CD4-positive, alpha-beta T cell treated with Interleukin-2 at 100 ng/mL for 4 hours (primary cell): ENCODE measurements at places on chromosomes 4 and X.

- DNase-seq: no peak
These were observed 44.4 kb downstream of the POLR2B start for GRCh38 chr4:57023104-57023503.

- DNase-seq: no peak
These were observed 163.3 kb upstream of the SLC7A11 start for GRCh38 chr4:138405466-138405891.

DNA sequence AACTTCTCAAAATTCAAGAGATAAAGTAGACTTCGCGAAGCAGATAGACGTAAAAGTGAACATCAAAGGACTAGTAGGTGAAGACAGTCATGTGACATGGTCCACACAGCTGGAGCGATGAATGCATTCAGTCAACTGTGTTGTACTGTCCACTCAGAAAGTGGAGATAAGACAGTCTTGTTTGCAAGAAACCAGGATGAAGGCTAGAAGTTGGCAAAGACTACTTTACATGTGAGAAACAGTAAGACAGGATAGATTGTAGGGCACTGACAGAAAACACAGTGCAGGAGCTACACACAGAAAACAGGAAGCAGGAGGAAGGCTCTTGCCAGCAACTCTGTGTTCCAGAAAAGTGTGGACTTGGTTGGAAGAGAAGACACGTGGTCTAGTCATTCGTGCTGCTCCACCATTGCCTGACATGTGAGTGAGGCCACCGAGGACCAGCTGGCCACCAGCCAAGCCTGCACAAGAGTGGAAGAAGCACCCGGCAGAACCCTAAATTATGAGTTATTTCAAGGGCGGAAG, 78.9 kb downstream of the FAT1 start:
- DNase-seq: no peak

- no peak for DNase-seq
These were observed 29.2 kb downstream of the SULT1E1 start for GRCh38 chr4:69830560-69831269.

DNA sequence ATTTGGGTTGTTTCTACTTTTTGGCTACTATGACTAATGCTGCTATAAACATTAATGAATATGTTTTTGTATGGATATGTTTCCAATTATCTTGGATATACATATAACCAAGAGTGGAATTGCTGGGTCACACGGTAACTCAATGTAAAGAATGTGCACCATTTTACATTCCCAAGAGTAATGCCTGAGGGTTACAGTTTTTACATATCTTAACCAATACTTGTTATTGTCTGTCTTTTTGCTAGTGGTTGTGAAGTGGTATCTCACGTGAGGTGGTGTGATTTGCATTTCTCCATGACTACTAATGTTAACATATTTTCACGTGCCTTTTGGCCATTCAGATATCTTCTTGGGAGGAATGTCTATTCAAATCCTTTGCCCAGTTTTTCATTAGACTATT, 200.3 kb upstream of the MAB21L2 start:
- no peak for DNase-seq

DNA sequence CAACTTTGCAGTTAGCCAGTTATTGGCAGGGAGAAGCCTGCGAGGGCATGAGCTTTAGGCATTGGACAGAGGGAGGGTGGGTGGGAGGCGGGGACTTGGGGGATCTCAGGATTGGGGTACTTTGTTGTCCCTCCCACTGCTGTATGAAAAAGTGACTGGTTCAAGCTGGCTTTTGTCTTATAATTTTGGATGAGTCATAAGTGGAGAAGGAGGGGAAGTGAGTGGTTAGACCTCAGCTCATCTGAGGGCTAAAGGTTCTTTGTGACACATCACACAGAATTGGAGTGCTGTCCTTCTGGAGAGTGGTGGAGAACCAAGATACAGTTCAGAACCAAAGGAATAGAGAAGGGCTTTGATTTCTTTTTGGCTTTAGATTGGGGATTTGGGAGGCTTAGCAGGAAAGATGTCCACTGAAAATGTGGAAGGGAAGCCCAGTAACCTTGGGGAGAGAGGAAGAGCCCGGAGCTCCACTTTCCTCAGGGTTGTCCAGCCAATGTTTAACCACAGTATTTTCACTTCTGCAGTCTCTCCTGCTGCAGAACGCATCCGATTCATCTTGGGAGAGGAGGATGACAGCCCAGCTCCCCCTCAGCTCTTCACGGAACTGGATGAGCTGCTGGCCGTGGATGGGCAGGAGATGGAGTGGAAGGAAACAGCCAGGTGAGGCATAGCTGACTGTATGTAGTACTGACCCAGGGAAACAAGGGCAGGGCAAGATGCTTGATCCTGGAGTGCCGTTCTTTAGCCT, at the start of gene SLC4A4:
Gene SLC4A4, plus strand, starts transcription at position 175 of the 748 bp plus-strand sequence.
- DNase-seq: peak; percentile 19

DNA sequence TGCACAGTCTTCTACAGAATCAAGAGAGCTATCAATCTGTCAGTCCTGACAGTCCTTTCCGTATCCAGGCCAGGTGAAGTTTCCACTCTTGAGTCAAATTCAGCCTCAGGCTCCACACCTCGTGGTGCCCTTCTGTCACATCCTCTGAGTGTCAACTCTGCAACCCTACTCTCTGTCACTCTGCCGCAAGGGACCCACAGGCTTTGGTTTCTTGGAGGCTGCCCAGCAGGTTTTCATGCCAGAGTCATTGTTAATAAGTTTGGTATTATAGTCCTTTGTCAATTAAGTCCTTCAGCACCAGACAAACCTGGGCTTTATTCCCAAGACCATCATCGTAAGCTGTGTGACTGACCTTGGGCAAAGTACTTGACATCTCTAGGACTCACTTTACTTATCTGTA, 83.4 kb upstream of the KLHL13 start:
- DNase-seq: no peak

DNA sequence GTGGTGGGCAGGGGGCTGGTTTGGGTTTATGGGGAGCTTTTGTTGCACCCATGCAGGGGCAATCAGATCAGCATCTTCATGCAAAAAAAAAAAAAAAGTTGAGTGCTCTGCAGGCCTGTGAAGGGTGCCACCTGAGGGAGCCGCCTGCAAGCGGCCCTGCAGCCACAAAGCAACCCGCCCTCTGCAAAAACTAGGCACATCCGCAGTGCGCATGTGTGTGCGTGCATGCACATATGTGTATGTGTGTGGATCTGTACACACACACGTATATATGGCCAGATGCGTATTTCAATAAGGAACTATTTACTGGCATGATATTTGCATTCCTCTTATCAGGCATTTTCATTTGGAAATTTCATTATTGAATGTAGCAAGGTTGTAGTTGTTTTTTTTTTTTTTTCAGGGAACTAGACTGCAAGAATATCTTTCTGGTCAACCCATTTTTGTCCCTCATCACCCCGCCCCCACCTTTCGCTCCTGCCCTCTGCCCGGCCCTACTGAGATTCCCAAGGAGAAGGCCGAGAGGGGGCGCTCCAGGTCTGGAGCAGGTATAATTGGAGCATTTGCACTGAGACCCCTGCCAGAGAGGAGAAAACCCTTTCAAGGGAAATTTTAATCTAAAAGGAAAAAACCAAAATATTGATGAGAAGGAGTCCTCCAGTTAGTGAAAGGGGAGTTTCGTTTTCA, 18.1 kb downstream of the CCNQ start:
- DNase-seq: peak; percentile 3

GRCh38 chrX:2462074-2462473, 38.7 kb downstream of the DHRSX start:
- no peak for DNase-seq

DNA sequence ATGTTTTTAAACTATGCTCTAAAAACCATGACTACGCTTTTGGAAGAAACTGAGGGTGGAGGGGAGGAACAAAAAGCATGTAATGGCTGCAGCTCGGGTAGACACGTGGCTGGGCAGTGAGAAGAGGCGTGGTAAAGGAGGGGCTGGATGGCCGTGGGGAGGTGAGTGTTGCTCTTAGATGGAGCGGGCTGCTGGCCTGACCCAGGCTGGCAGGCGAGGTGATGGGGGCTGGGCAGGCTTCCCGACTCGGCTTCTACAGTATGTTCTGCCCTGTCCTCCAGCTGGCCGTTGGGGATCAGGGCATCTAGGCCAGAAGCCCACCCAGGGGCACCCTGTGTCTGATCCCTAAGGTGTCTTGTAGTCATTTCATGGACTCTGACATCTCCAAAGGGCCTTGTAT, 60.7 kb downstream of the EFHC2 start:
- DNase-seq: no peak

GRCh38 chr4:151418385-151418784, 9.4 kb downstream of the FHIP1A start:
- no peak for DNase-seq

GRCh38 chr4:119623025-119623424, 5.6 kb downstream of the PDE5A start:
- no peak for DNase-seq

GRCh38 chrX:46727441-46727840, 31.5 kb downstream of the SLC9A7 start:
- DNase-seq: no peak

DNA sequence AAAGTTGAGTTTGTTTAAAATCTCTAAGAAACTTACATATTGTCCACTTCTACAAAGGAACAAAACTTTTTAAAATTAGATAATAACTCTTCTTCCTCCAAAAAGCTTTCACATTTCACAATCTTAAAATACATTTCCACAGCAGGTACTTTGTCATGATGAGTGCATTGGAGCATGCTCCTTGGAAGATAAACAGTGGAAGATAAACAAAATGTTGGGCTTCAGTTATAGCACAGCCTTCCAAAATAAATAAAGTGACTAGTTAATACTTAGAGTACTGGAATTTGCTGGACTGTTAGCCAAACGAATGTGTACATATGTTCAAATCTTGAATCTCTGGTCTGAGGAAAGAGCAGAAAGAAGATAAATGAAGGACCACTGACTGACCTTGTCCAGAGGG, 54.9 kb upstream of the PDE5A start:
- no peak for DNase-seq

GRCh38 chr4:181520790-181521189, 722.4 kb upstream of the TENM3 start:
- DNase-seq: no peak

DNA sequence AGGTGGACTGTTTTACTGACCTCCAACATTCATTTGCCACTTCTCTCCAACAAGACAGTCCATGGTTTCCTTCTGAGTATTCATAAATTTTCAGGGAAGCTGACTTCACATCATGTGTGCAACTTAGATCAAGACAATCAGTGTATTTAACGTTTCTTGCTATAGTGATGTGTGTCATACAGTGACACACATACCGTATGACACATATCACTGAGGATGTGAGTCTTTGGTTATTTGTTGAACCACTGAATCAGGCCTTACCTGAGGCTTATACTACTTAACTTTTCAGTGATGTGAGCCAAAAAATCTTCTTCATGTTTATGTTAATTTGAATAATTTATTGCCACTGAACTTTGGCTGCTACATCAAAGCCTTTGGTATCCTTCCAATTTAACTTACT, 166.8 kb downstream of the BMPR1B start:
- no peak for DNase-seq

GRCh38 chrX:116232833-116233232, 62.3 kb downstream of the AGTR2 start:
- DNase-seq: no peak

DNA sequence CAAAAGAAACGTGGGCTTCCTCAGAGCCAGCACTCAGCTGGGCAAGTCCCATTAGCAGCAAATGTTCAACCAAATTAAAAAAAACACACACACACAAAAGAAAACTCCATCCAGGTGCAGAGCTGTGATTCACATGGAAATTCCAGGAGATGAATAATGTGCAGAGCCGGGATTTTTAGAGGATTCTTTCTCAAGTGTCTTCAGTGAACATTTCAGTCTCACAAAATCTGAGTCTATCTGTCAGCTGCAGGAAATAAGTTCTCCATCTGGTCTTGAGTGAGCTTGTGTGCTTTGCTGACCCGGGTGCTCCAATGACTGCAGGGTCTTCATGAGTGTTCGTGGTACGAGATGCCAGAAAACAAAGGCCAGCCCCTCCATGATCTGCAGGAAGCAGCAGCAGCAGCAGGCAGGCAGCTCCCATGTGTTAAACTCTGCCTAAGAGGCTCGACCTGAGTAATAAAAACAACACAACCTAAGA, 44.3 kb downstream of the RASGEF1B start:
- DNase-seq: no peak

DNA sequence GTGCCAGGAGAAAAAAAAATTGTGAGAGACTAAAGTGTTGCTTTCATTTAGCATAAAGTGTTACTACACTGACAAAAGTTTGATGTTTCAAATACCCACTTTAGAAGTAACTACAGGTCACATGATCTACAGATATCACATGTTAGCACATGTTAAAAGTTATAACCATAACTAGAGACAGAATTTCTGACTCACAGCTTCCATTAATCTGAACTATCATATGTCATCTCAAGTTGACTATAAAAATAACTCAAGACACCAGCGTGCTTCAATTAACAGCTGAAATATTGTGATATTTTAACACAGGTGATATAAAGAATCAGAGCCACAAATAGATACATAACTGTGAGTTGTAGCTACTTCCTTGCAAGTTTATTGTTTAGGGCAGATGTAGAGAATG, 591.5 kb upstream of the PITX2 start:
- DNase-seq: no peak

DNA sequence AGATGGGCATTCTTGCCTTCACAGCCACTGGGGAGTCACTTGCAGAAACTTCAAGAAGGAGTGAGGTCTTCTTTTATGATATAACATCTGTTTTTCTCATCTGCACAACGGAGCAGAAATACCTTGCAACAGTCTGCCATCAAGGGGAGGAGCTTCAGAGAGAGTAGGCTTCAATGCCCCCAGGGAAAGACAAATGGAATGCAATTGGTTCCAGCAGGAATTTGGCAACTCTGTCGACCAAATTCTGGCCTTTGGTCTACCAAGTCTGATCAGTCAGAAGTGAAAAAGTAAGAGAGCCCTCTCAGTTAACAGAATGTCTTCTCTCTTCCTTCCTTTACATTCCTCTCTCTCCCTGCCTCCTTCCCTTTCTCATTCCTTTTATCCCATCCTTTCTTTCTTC, 229.3 kb downstream of the IDS start:
- no peak for DNase-seq

DNA sequence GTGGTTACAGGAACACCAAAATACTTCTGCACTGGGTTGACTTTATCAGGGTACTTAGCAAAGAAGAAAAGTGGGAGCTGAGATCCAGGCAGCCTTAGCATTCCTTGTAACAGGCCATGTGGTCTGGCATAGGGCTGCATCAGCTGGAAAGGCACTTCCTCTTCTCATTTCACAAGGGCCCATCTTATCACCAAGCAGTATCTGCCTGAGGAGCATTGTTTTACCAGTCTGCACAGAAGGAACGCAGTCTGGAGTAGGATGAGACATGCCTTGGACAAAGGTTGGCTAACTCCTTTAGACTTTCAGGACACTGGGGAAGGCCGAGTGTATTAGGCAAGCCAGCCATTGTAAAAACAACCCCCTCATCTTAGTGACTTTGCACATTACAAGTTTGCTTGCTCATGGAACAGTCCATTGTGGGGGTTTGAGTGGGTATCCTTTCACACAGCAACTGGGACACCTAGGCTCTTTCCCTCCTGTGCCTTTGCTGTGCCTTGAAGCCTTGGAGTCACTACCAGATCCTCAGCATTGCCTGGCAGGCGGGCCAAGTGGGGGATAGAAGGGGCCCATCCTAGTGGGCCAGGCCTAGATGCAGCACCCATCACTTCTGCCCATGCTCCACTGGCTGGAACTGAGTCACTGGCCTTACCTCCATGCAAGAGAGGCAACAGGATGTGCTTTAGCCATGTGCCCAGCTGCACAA, 4.6 kb downstream of the SUV39H1 start:
- DNase-seq: no peak

GRCh38 chr4:129514852-129515251, 418.9 kb downstream of the C4orf33 start:
- DNase-seq: no peak

- DNase-seq: no peak
These were observed 41.8 kb downstream of the PHEX start for GRCh38 chrX:22073928-22074327.
